ENCODE measurements at places on chromosomes 4 and X. TPM values are rescaled to one million over a fixed set of nuclear protein-coding genes. Genes with fewer than 3 reads are reported as not detected.

The CABS1 gene
- total RNA-seq = not detected

The PDCL2 gene
- not detected for total RNA-seq

The LDB2 gene
- not detected for total RNA-seq

The ZNF711 gene
- 0.99 TPM for total RNA-seq

Measured in A549 treated with Hydrocortisone at 1 μM for 4 hours (cell line).